NCI-H2107 (cell line): ENCODE measurements at places on chromosomes 7 and 10.

DNA sequence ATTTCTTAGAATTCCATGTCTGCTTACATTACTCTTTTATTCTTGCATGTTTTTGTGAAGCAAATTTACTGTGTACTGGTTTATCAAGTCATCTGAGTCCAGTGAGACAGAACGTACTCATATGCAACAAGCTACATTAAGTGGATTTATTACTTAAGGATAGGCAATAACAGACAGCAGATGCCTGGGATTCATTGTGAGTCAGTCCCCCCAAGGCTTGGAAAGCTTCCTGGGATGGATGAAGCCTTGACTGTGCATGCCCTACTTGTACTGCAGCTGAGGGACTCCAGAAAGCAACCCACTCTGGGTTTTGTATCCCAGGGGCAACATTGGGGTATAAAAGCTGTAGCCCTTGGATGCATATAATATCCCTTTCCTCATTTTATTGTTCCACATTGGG is 113.4 kb upstream of the RAB18 start:
- DNase-seq = no peak

DNA sequence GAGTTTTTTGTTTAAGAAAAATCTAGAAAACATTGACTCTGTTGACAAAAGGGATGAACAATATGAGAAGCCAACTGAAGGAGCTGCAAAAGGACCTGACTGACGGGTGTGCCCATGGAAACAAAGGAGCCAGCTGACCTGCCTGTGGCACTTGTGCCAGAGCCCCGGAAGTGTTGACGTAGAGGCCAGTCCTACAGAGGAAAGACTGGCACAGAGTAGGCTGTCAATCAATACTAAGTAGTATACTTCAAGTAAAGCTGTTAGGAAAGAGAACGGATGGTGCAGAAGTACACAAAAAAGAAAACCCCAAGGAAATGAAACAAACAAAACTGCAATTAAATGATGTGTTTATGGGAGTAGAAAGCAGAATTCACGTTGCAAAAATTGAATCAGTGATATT is 19.0 kb upstream of the ABI1 start:
- DNase-seq = no peak

GRCh38 chr10:125868372-125868975 is 12.6 kb downstream of the DHX32 start:
- DNase-seq = no peak

GRCh38 chr10:70558295-70558694 is 44.2 kb downstream of the PRF1 start:
- DNase-seq = no peak

GRCh38 chr10:4283846-4284610 is 499.0 kb upstream of the KLF6 start:
- no peak for DNase-seq

GRCh38 chr10:28891058-28891713 is 213.9 kb downstream of the BAMBI start:
- DNase-seq = no peak

DNA sequence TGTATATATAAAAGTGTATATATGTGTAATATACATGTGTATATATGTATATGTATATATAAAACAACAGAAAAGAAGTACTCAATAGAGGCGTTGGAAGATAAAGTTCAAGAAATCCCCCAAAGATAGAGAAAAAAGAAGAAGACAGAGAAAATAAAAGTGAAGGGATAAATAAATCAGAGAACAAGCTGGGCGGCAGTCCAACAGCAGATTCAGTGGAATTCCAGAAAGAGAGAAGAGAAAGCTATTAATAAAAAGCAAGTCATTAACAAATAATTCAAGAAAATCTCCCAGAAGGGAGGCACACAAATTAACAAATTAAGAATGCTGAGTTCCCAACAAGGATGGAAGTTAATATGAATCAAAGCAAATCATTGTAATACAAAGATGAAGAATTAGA is 59.3 kb upstream of the RNF148 start:
- DNase-seq = no peak

DNA sequence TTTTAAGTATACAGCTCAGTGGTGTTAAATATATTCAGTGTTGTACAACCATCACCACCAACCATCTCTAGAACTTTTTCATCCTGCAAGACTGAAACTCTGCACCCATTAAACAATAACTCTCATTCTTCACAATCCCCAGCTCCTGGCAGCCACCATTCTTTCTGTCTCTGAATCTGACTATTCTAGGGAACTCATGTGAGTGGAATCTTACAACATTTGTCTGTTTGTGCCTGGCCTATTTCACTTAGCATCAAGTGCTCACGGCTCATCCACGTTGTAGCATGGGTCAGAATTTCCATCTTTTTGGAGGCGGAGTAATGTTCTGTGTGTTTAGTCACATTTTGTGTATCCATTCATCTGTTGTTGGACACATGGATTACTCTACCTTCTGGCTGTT is 40.8 kb upstream of the PFKFB3 start:
- no peak for DNase-seq

DNA sequence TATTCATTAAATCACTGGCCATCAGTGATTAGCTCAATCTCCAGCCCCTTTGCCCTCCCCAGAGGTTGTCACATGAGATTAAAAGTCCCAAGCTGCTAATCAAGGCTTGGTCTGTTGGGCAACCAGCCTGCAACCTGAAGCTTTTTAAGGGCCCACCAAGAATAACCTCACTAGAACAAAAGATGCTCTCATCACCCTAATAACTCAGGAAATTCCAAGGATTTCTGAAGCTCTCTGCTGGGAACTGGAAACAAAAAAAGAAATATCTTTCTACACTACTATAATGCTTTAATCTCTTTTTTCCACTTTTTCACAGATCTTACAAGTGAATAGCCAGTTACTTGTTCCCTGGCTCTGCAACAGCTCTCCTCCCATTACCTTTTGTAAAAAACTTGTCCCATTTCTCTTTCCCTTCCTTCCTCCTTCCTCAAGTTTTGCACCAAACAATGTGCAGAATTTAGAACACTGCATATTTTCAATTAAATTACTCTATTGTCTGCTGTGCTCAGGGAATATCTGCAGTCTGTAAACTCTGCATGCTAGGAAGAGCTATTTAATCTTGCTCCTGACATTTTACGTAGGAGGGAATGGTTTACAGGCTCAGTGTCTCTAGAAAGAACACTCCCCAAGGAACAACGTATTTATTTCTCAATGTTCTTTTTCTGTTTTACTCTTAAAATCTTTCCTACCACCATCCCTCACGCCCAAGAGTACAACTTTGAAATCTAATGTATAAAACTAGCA is 169.1 kb downstream of the IMMP2L start:
- no peak for DNase-seq

- no peak for DNase-seq
Observed at GRCh38 chr7:85111761-85112160, 75.1 kb downstream of the SEMA3D start.
